Ovary (tissue), 10 donors: ENCODE measurements at places on chromosomes 3 and 15.

- no peak overlapping the region for H3K27ac ChIP-seq
- H3K4me3 ChIP-seq, result no peak overlapping the region
- H3K36me3 ChIP-seq, result no peaks in the 10 kb centered on the region
Observed at GRCh38 chr3:71466483-71466882, 117.0 kb downstream of the FOXP1 start.

DNA sequence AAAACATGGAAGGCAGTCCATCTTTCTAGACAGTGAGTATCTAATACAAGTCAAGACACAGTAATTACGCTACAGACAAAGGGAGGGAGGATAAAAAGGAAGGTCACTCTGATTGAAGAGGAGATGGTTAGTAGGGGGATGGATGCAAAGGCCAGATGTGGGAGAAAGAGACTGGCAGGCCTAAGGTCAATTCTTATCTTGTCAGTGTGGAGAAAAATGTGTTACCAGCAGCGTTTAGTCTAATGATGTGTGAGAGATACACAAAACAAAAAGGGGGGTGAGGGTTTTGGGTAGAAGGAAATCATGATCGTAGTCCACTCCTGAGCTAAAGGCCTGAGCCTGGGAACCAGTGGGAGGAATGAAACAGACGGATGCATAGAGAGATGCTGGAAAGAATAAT is 46.7 kb downstream of the RFTN1 start:
- no peaks in the 10 kb centered on the region for H3K36me3 ChIP-seq
- peaks cover 8% of the 10 kb centered on the region for H3K4me1 ChIP-seq
- H3K27me3 ChIP-seq, result no peaks in the 10 kb centered on the region

GRCh38 chr15:66210684-66211083 is 42.9 kb downstream of the MEGF11 start:
- no peak for DNase-seq
- H3K27ac ChIP-seq, result no peak overlapping the region
- H3K4me1 ChIP-seq, result no peaks in the 10 kb centered on the region
- no peaks in the 10 kb centered on the region for H3K36me3 ChIP-seq
- H3K4me3 ChIP-seq, result no peak overlapping the region

DNA sequence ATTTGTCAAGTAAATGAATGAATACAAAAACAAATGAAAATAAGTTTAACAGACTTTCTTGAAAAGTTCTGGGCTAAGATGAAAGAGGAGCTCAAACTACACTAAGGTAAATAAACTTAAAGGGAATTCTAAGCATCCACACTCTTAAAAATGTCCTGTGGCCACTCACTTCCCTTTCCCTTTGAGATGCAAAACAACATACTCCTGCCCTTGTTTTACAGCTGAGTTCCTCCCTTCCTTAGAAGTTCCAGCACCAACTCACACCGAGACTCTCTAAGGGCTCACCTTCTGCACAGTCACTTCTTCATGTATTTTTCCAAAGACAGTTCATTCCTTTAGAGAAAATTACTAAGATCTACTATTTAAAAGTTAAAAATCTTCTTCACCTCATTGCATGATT is 123.3 kb upstream of the CMC1 start:
- no peaks in the 10 kb centered on the region for H3K36me3 ChIP-seq
- no peaks in the 10 kb centered on the region for H3K4me1 ChIP-seq
- no peak overlapping the region for H3K4me3 ChIP-seq
- no peaks in the 10 kb centered on the region for H3K27me3 ChIP-seq
- no peak for DNase-seq

DNA sequence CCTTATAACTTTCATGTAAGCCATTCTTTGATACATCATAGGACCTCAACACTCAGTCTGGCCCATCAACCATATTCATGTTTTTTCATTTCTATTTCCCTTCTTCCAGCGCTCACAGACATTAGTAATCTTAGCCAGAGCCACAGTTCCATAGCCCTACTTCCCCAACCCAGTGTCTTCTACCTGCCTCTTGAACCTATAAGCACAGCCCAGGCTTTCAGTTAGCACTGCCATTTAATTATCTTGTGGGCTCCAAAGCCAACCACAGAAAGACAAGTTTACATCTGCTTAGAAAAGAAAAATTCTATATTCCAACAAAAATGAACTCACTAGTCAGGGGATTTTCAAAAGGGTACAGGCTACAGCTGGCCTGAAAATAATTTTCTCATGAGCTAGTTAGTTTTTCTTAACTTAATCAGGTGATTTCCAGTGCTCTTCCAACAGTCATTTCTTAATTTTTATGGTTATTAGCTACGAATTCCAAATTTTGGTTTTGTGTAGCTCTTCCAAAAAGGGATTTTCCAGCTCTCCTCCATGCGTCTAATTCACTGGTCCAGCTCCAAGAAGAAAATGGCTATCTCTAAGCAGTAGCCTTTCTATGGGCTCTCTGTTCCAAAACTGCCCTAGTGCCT is 13.7 kb downstream of the CD200 start:
- no peaks in the 10 kb centered on the region for H3K27me3 ChIP-seq
- DNase-seq, result no peak
- no peaks in the 10 kb centered on the region for H3K4me1 ChIP-seq
- H3K36me3 ChIP-seq, result no peaks in the 10 kb centered on the region
- no peak overlapping the region for H3K27ac ChIP-seq
- no peak overlapping the region for H3K4me3 ChIP-seq

- H3K27me3 ChIP-seq, result no peaks in the 10 kb centered on the region
- peaks cover 15% of the 10 kb centered on the region for H3K4me1 ChIP-seq
- peak; percentile 93 for DNase-seq
- no peak overlapping the region for H3K27ac ChIP-seq
- H3K36me3 ChIP-seq, result no peaks in the 10 kb centered on the region
Observed at GRCh38 chr3:52220380-52221026, 4.9 kb downstream of the TLR9 start.

- no peaks in the 10 kb centered on the region for H3K4me1 ChIP-seq
- DNase-seq, result no peak
Observed at GRCh38 chr15:31511707-31512310, 185.2 kb downstream of the KLF13 start.

GRCh38 chr15:62275831-62276230 is 110.7 kb upstream of the C2CD4B start:
- H3K27me3 ChIP-seq, result no peaks in the 10 kb centered on the region
- no peak overlapping the region for H3K4me3 ChIP-seq
- no peaks in the 10 kb centered on the region for H3K36me3 ChIP-seq
- no peak for DNase-seq

DNA sequence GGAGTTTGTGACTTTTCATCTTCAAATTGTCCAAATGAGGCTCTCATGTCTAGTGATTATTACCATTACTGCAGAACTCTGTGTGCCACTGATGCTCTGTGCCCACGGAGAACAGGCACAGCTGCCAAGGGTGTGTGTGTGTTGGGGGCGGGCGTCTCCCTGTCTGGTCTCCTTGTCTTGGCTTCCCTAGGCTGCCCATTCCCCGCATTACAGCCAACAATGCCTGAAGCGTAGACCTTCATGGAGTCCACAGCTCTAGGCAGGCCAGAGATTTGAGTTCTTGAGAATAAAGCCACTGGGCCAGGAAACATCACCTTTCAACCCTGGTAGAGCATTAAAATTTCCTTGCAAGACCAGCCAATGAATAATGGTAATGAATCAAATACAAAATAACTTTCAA is 42.7 kb downstream of the CCNB2 start:
- H3K36me3 ChIP-seq, result no peaks in the 10 kb centered on the region
- no peaks in the 10 kb centered on the region for H3K4me1 ChIP-seq
- no peak overlapping the region for H3K4me3 ChIP-seq
- no peak overlapping the region for H3K27ac ChIP-seq
- DNase-seq, result no peak
- H3K27me3 ChIP-seq, result no peaks in the 10 kb centered on the region

DNA sequence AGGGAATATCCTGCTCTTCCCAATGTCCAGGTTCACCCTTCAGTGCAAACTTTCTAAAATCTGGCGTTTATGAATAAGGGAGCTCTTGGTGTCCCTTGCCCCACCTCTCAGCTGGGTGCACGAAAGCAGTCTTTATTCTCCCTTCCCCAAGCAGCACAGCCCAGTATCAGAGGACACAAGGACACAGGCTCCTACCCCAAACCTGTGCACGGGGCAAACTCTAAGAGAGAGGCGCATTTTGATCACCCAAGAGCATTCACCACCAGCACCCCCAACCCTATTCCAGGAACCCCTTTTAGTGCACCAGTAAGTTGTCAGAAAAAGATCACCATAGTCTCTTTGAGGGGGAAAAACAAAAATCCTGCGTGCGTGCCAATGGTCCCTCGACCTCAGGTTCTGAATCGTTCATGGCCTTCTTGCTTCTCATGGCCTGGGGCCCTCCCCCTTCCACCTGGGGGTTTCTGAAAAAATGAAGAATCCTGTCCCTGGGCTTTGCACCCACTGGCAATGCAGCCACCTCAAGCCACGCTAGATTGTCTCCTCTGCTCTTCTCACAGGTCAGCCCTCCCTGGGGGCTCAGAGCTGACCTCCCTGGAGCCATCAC is 78.9 kb downstream of the FAM174B start:
- no peak for DNase-seq
- no peaks in the 10 kb centered on the region for H3K36me3 ChIP-seq
- no peaks in the 10 kb centered on the region for H3K27me3 ChIP-seq
- no peaks in the 10 kb centered on the region for H3K4me1 ChIP-seq

- no peaks in the 10 kb centered on the region for H3K36me3 ChIP-seq
- no peaks in the 10 kb centered on the region for H3K4me1 ChIP-seq
- DNase-seq, result no peak
- no peaks in the 10 kb centered on the region for H3K27me3 ChIP-seq
- H3K27ac ChIP-seq, result no peak overlapping the region
- no peak overlapping the region for H3K4me3 ChIP-seq
Observed at GRCh38 chr15:62147551-62147950, 17.5 kb downstream of the C2CD4B start.

GRCh38 chr3:150077581-150078247 is 107.0 kb upstream of the PFN2 start:
- H3K27ac ChIP-seq, result no peak overlapping the region
- H3K4me1 ChIP-seq, result no peaks in the 10 kb centered on the region
- H3K4me3 ChIP-seq, result no peak overlapping the region
- no peaks in the 10 kb centered on the region for H3K36me3 ChIP-seq
- no peak for DNase-seq

DNA sequence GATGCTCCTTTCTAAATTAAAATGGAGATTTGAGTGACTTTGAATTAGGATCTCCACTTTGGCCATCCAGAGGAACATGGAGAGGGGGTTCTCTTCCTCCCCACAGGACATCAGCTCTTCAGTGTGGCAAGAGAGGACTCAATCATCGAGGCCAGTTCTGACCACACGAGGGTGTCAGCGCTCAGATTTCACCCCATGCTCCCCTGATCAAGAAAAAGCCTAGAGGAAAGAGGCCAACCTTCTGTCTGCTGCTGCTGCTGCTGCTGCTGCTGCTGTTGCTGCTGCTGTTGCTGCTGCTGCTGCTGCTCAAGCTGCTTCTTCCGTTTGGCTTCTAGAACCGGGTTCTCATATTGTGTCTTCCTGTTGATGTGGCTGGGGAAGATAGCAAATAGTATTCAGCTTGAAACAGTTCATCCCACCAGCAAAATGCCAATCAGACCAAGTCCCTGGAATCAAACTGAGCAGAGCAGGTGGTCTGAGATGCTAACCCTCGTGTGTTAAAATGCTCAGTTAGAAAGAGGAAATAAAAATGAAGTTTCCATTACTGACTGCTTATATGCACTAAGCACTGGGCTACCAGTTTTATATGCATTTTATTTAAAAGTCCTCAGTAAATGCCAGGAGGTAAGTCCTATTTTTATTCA is 599.0 kb downstream of the MAGI1 start:
- H3K27me3 ChIP-seq, result no peaks in the 10 kb centered on the region
- no peak overlapping the region for H3K4me3 ChIP-seq
- no peak overlapping the region for H3K27ac ChIP-seq

- H3K4me3 ChIP-seq, result no peak overlapping the region
- peaks cover 17% of the 10 kb centered on the region for H3K4me1 ChIP-seq
- no peaks in the 10 kb centered on the region for H3K27me3 ChIP-seq
- H3K27ac ChIP-seq, result peak overlapping the region; percentile 73
- no peaks in the 10 kb centered on the region for H3K36me3 ChIP-seq
Observed at GRCh38 chr3:138381950-138382715, 33.8 kb downstream of the MRAS start.

GRCh38 chr3:151925876-151926275 is 52.4 kb downstream of the SUCNR1 start:
- no peaks in the 10 kb centered on the region for H3K4me1 ChIP-seq
- H3K27me3 ChIP-seq, result no peaks in the 10 kb centered on the region
- H3K36me3 ChIP-seq, result no peaks in the 10 kb centered on the region
- H3K27ac ChIP-seq, result no peak overlapping the region

DNA sequence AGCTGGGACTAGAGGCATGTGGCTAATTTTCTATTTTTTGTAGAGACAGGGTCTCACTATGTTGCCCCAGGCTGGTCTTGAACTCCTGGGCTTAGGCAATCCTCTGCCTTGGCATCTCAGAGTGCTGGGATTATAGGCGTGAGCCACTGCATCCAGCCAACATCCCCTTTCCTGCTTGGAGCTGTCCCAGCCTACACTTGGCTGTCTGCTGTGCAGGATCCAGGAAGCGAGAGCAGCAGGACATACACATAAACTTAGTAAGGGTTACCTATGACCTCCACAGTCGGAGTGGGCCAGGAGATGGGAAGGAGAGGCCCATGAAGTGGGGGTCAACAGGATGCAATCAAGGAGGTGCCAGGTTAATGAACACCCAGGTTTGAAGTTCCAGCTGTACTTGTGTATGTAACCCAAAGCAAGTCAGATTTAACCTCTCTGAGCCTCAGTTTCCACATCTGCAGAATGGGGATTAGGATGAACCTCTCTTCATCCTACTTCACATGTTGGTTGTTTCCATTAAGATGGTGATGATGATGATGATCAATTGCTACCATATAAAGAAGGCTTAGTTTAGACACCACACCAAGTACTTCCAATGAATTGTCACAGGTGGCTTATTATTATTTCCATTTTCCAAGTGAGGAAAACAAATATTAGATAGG is 69.5 kb upstream of the OXTR start:
- H3K27me3 ChIP-seq, result no peaks in the 10 kb centered on the region
- no peak overlapping the region for H3K27ac ChIP-seq
- H3K4me3 ChIP-seq, result no peak overlapping the region

GRCh38 chr15:26651909-26652308 is 121.0 kb downstream of the GABRB3 start:
- no peak overlapping the region for H3K27ac ChIP-seq
- no peaks in the 10 kb centered on the region for H3K36me3 ChIP-seq
- no peaks in the 10 kb centered on the region for H3K27me3 ChIP-seq
- H3K4me3 ChIP-seq, result no peak overlapping the region

GRCh38 chr3:95883801-95884200 is 930.6 kb upstream of the EPHA6 start:
- DNase-seq, result no peak
- no peaks in the 10 kb centered on the region for H3K27me3 ChIP-seq
- H3K4me1 ChIP-seq, result no peaks in the 10 kb centered on the region
- H3K36me3 ChIP-seq, result no peaks in the 10 kb centered on the region
- no peak overlapping the region for H3K4me3 ChIP-seq

GRCh38 chr15:25727867-25728600 is 135.1 kb downstream of the ATP10A start:
- H3K4me3 ChIP-seq, result no peak overlapping the region
- no peaks in the 10 kb centered on the region for H3K27me3 ChIP-seq
- H3K27ac ChIP-seq, result no peak overlapping the region

GRCh38 chr3:123559040-123559861 is 25.6 kb downstream of the HACD2 start:
- H3K36me3 ChIP-seq, result no peaks in the 10 kb centered on the region
- no peaks in the 10 kb centered on the region for H3K4me1 ChIP-seq
- no peak for DNase-seq
